Activated CD4-positive, alpha-beta memory T cell treated with anti-CD3 and anti-CD28 coated beads, Interleukin-2, amount 10 ng/mL, durations not matched to agents 7 days and 5 days (primary cell): ENCODE measurements at places on chromosomes 1 and 21. TPM values are rescaled to one million over a fixed set of nuclear protein-coding genes. Genes with fewer than 3 reads are reported as not detected.

The TSTD1 gene
- total RNA-seq: 63.8 TPM

DNA sequence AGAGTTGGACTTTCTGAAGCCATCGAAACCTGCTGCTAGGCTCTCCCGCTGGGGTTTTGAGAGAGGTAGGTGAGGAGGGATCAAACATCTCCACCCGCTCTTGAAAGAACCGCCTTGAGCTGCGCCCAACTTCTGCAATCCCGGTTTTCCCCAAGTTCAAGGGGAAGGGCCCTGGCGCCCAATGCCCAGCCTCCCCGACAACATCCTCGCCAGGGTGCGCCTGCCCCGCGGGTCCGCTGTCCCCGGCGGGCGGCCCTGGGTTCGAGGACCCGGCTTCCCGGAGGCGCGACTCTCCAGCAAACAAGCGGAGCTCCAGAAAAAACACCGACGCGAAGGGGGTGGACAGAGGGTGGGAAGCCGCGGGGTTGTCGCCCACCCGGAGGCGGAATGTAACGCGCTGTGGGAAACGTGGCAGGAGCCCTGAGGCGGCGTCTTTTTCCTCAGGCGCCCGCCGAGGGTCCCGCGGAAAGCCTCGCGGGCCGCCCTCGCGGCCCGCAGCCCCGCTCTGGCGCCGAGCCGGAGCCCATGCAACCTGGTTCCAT lies 607 bp downstream of the BTG3 start:
- peak overlapping the region; percentile 98 for H3K4me3 ChIP-seq
- H3K4me1 ChIP-seq: peaks cover 66% of the 10 kb centered on the region
- H3K27ac ChIP-seq: peak overlapping the region; percentile 98
- DNase-seq: no peak

DNA sequence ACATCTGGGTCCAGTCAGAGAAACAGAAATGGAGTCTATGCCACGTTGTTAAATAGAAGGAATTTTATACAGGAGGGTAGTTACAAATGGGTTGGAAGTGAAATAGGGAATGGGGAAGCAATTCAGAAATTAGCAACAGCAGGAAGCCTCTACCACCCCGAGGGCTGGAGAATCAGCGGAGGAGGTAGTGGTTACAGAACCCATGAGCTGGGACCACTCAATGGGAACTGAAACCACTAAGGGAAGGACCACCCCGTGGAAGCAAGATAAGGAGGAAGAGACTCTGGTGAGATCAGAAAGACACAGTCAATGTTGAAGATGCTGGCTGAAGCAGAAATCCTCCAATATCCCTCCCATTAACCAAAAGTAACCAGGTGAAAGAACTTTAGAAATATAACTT lies 15.5 kb upstream of the MAST2 start:
- DNase-seq: no peak
- H3K27ac ChIP-seq: no peak overlapping the region
- no peak overlapping the region for H3K4me3 ChIP-seq
- peaks cover 24% of the 10 kb centered on the region for H3K27me3 ChIP-seq
- H3K36me3 ChIP-seq: no peaks in the 10 kb centered on the region
- H3K4me1 ChIP-seq: peaks cover 19% of the 10 kb centered on the region

The ECM1 gene
- total RNA-seq: 3.8 TPM

DNA sequence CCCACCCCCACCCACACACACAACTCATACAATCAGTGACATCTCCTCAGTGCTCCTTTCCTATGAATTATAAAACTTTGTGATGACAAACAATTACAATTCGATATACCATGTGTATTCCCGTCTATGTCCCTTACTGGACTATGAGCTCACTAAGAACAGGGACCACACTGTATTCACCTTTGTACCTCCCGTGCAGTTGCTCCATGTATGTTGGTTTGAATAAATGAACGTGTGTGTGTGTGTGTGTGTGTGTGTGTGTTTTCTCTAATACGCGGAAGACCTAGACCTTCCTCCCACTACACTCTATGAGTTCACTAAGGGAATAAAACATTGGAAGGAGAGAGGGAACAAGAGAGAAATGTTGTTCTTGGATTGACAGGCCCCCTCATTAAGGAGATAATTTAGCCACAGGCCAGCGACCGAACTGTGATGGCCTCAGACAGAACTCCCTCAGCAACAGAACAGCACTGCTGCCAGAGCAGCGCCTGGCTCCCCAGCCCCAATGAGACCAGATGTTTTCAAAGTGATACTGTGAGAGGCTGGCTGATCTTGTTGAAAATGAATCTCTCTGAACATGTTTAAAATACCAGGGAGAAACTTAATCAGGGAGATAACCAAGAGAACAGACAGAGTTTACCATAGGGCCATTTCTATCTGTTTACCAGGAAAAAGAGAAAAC lies 21.7 kb downstream of the BCAR3 start:
- peaks cover 11% of the 10 kb centered on the region for H3K4me1 ChIP-seq
- no peak for DNase-seq
- H3K36me3 ChIP-seq: no peaks in the 10 kb centered on the region

The CHD5 gene
- total RNA-seq: 0.18 TPM

DNA sequence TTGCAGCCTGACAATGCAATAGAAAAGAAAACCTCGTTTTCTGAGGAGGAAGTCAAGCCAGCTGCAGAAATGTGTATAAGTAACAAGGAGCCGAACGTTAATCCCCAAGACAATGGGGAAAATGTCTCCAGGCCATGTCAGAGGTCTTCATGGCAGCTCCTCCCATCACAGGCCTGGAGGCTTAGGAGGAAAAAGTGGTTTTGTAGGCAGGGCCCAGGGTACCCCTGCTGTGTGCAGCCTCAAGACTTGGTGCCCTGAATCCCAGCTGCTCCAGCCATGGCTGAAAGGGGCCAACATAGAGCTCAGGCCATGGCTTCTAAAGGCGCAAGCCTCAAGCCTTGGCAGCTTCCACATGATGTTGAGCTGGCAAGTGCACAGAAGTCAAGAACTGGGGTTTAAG lies 78.0 kb upstream of the HOOK1 start:
- no peak overlapping the region for H3K4me3 ChIP-seq
- no peaks in the 10 kb centered on the region for H3K27me3 ChIP-seq
- DNase-seq: no peak
- peaks cover under 1% of the 10 kb centered on the region for H3K4me1 ChIP-seq
- H3K36me3 ChIP-seq: peaks cover 7% of the 10 kb centered on the region
- H3K27ac ChIP-seq: no peak overlapping the region

The LINGO4 gene
- 1.2 TPM for total RNA-seq

GRCh38 chr1:219128957-219129356 lies 44.7 kb upstream of the LYPLAL1 start:
- no peak overlapping the region for H3K4me3 ChIP-seq
- no peak for DNase-seq
- H3K27ac ChIP-seq: no peak overlapping the region
- H3K4me1 ChIP-seq: no peaks in the 10 kb centered on the region
- H3K27me3 ChIP-seq: no peaks in the 10 kb centered on the region

- H3K4me3 ChIP-seq: no peak overlapping the region
- H3K27ac ChIP-seq: no peak overlapping the region
- no peak for DNase-seq
Observed at GRCh38 chr1:193335806-193336428, 149.5 kb upstream of the B3GALT2 start.

DNA sequence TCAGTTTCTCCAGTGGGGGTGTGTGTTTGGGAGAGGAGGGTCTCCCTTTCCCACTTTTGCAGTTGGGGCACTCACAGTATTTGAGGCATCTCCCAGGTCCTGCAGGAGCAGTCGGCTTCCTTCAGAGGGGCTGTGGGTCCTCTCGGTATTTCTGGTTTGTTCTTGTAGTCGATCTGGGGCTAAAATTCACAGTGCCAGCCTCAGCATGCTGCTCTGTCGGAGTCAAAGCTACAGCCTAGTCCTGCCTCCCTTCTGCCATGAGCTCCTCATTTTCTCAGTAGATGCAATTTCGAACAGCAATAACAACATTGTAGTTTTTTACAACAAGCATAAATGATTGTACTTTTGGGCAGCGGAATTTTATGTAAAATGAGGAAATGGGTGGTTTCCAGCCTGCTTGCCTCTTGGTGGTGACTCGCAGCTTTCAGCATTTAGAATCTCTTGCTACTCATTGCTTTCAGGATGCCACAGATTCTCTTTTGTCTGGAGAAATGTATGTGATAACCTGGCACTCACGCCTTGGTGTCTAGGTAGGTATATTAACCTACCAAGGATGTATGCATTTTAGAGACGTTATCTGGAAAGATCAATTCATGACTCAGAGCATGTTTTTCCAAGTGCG lies 82.4 kb upstream of the C21orf91 start:
- no peak overlapping the region for H3K4me3 ChIP-seq
- H3K27me3 ChIP-seq: no peaks in the 10 kb centered on the region
- DNase-seq: no peak
- H3K4me1 ChIP-seq: peaks cover 12% of the 10 kb centered on the region
- peaks cover 7% of the 10 kb centered on the region for H3K36me3 ChIP-seq

DNA sequence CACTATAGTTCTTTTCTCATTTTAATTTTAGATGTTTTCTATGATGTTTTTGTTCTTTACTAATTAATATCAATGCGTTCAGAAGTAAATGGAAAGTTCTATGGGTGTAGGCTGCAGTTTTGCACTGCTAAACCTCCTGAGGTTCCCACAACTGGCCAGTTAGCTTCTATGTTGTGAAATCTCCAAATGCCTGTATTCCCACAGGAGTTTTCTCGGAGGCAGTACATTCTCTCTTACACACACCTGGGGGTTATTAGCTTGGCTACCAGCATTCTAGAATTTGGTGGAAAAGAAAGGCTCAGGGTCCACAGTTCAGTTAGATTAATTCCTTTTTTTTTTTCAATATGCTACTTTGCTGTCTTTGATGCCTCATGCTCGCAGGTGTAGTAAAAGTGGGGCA lies 216.9 kb upstream of the NRIP1 start:
- H3K4me3 ChIP-seq: no peak overlapping the region
- H3K27me3 ChIP-seq: no peaks in the 10 kb centered on the region
- H3K27ac ChIP-seq: no peak overlapping the region
- H3K4me1 ChIP-seq: no peaks in the 10 kb centered on the region

The REN gene
- not detected for total RNA-seq

The CHI3L2 gene
- 8.5 TPM for total RNA-seq

The STK40 gene
- total RNA-seq: 75.2 TPM

The KRTAP19-3 gene
- total RNA-seq: not detected

The TMEM52 gene
- total RNA-seq: not detected

DNA sequence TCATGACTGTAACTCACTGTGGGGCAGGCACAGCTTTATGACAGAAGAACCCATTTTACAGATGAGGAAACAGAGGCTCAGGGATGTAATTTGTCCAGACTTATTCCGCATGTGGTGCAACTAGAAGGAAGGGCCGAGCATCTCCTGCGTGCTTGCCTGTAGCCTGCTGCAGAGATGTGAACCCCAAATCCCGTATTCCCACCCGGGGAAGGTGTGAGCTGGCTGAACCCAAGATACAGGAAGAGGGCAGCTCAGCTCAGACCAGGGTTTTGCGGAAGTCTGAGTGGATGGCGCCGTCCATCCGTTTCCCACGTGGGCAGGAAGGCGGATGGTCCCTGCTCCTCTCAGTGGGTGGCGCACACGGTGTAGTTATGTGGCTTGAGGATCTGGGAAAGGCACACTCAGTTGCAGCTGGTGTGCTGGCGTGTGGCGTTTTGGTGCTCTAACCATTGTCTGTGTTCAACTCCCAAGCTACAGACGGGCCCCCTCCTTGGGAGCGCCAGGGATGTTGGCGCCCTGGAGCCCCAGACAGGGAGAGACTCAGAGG lies 1.2 kb downstream of the CROCC start:
- no peaks in the 10 kb centered on the region for H3K36me3 ChIP-seq
- no peak overlapping the region for H3K4me3 ChIP-seq
- peaks cover 3% of the 10 kb centered on the region for H3K27me3 ChIP-seq

The ATG4C gene
- total RNA-seq: 12.6 TPM

The TNFRSF4 gene
- total RNA-seq: 243 TPM

The CFHR2 gene
- total RNA-seq: not detected

The ERG gene
- not detected for total RNA-seq

The OR2T33 gene
- total RNA-seq: not detected

The LCE3D gene
- total RNA-seq: not detected

The ZNF648 gene
- not detected for total RNA-seq

The U2AF1 gene
- total RNA-seq: 50.0 TPM

DNA sequence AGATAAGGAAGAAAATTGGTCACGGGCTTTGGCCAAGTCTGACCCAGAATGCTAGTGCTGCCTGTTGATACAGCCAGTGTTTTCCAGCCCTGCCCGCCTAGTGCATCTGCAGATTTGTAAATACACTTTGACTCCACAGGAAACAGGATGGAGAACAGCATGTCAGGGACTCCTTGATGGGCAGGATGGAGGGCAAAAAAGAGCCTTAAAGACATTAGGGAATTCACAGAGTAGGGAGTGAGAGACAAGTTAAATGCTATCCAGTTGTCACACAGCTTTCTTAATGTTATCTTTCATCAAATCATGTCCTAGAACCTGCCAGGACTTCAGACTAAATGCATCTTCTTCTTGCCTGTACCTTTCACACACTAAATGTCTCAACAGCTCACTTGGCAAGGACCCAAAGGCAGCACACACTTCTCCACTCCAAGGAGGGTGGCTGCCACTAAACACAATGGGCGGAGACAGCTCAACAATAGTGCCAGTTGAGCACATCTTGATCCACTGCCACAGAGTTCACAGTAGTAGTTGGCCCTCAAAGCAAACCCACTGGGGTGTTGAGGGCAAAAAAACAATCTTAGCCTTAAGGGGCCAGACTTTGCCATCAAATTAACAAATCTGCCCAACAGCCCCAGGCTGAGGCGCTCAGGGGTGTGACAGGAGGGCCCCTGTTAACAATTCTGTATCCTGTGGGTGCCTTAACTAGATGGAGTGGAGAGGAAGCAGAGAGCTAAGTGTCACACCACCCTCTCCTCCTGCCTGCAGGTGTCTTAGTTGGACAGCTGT lies 2.7 kb downstream of the HIVEP3 start:
- DNase-seq: peak; percentile 53
- H3K36me3 ChIP-seq: peaks cover 20% of the 10 kb centered on the region
- no peaks in the 10 kb centered on the region for H3K27me3 ChIP-seq
- H3K4me3 ChIP-seq: peak overlapping the region; percentile 93
- peaks cover 88% of the 10 kb centered on the region for H3K4me1 ChIP-seq
